PC-9 (cell line): ENCODE measurements at places on chromosomes 2 and 18. TPM values are rescaled to one million over a fixed set of nuclear protein-coding genes. Genes with fewer than 3 reads are reported as not detected.

- peak; percentile 14 for DNase-seq
These were observed 23.1 kb downstream of the CYP27C1 start for GRCh38 chr2:127196998-127197397.

The TUBA4B gene
- not detected in 2 replicates for total RNA-seq

The MATN3 gene
- 1.0 and 1.9 TPM in 2 replicates for total RNA-seq

- DNase-seq, result peak; percentile 15
These were observed 936.6 kb upstream of the FANCL start for GRCh38 chr2:59177748-59178147.

DNA sequence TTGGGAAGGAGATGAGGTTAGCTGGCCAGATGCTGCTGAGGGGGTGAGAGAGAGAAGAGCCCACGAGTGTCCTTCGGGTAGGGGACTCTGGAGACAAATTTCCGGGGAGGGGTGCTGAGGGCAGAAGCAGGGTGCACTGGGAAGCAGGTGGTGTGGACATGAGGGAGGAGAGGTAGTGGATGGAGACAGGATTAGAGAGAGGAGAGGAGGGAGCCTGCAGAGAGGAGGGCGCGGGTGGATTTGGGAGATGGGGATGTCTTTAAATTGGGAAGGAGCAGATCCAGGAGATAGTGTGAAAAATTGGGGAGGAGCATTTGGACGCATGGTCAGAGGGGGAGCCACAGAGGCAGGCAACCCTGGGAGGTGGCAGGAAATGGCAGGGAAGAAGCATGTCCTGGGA is 154.7 kb downstream of the DYSF start:
- DNase-seq, result no peak

GRCh38 chr2:1718339-1719220 is 25.7 kb downstream of the PXDN start:
- DNase-seq, result peak; percentile 17

The RAPGEF4 gene
- 0.53 TPM in 1 of 2 replicates, not detected in the other for total RNA-seq

The IL36B gene
- not detected in 2 replicates for total RNA-seq

The RAMP1 gene
- 48.5 and 48.7 TPM in 2 replicates for total RNA-seq

DNA sequence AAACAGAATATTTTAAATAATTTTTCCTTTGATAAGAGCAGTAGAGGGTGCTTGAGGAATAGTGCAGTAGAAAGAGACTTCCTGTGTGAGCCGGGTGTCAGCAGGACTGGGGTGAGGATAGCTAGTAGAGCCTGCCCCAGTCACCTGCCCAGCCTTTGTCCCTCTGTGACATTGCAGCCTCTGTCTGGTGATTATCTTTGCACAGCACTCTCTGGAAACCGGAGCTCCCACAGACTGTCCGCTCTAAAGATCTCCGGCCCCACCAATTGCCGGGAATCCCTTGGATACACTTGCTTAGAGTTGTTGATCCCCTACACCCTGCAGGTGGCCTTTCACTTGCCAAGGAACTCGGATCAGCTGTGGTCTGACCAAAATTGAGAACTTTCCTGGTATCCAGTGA is 1081.3 kb upstream of the TMEFF2 start:
- no peak for DNase-seq

DNA sequence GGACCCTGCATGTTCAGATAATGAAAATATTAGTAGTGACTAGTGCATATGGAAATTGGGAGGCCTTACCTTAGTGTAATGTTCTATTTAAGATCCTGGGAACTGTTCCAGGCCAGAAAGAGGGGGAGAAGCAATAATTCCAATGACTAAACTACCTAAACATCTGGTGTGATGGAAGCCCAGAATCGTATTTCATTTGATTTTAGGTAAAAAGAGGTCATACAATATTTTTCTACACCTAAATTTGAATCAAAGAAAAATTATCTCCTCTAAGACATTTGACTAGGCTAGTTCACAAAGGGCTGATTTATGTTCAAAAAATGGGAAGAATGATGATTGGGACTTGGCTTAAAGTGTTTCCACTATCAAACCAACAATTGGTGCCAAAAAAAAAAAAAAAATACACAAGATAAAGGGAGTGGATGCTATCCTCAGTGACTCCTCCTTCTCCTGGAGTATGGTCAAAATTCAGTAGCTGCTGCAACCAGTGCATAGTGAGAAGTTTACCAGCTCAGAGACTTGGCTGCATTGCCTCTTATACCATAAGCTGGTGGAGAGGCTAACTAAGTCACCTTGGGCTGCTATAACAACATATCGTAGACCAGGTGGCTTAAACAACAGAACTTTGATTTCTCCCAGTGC is 1038.3 kb upstream of the ACVR2A start:
- DNase-seq, result no peak

GRCh38 chr2:30612371-30612770 is 165.3 kb downstream of the LCLAT1 start:
- DNase-seq, result no peak

DNA sequence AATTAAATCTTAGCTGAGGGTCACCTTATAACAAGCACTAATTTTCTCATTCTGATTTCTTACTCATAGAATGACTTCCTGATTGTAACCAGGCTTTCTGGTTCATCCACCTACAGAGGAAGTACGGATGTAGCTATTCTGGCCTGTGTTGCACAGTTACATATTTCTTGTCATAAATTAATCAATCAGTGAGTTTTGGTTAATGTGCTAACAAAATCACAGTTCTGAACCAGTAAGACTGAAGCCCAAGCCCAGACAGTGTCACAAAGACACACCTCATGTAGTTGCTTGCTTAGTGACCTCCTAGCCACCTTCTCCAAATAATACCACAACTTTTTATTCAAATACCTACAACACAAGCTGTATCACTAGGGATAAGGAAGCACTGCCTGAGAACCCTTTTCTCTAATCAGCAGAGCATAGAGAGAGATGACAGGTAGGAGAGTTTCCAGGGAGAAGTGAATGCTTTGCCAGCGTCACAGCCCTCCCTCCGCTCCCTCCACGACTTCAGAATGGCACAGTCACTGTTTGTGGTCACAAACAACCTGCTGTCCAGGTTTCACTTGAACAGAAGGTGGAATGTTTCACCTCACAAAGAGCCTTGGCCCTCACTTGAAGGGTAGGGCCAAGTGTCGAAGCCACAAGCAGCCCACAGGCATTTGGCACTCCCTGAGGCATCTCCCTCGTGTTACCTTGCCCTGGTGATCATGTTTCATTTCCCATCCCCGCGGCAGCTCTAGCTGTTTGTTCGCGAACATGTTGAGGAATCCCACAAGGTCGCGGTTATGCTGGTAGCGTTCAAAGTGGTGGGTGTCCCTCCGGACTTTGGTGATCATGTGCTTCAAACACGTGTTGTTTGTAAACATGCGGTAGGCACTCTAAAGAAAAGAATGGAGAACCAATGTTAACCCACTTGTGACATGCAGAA is 120.8 kb upstream of the STK17B start:
- peak; percentile 98 for DNase-seq

The RBM44 gene
- 0.94 and 1.5 TPM in 2 replicates for total RNA-seq

The CXCR1 gene
- not detected in 2 replicates for total RNA-seq

GRCh38 chr18:58390399-58390798 is 238.5 kb downstream of the ALPK2 start:
- no peak for DNase-seq

The HOXD13 gene
- not detected in 2 replicates for total RNA-seq

DNA sequence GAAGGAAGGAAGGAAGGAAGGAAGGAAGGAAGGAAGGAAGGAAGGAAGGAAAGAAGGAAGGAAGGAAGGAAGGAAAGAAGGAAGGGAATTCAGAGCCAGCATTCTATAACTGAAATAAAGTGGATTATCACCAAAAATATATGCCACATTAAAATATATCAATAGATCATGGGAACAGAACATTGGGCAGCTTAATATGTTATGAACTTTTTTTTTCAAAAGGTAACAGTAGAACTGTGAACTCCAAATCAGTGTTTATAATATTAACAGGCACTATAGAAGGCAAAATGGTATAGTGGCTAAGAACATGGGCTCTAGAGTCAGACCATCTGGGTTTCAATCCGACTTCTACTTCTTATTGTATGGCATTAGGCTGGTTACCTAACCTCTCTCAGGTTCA is 313.5 kb downstream of the EXOC6B start:
- no peak for DNase-seq

The UGT1A6 gene
- total RNA-seq, result 549 and 643 TPM in 2 replicates

The CD8B2 gene
- total RNA-seq, result not detected in 2 replicates

The LIPG gene
- total RNA-seq, result 22.7 and 30.9 TPM in 2 replicates

GRCh38 chr2:229372207-229372606 is 101.1 kb upstream of the PID1 start:
- DNase-seq, result no peak

The AGXT gene
- not detected in 2 replicates for total RNA-seq

DNA sequence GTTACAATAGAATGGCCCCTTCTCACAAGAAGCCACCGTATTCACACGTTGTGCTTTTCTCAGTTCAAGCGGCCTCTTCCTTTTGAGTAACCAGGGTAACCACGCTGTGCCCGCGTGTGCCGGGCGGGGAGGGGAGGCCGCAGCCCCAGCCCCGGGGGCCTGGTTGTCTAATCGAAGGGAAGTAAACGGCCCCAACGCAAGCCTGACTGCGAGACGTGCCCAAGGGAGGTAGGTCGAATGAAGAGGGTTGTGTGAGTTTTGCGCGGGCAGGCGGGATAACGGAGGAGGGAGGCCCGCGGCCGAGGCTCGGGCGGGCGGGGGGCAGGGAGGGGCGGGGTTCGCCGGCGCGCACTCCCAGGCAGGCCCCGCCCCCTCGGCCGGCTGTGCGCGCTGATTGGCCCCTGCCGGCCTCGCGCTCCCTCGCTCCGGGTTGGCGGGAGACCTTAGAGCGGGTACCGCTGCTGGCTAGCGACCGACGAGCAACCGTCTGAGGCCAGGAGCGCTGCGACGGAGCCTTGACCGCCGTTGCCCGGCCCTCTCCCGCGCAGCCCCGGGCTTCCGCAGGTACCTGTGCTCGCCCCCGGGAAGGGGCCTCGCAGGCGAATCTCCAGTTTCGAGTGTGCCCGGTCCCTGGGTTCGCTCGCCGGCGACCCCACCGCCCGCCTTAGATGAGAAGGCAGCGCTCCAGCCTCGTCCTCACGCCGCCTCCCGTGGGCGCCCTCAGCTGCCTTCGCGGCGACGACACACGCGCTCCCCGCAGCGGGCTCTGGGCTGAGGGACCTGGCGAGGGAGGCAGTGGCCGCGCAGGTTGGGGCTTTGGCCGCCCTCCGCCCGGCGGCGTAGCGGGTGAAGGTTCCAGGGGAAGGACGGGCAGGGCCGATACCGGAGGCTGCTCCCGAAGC is at the start of gene SPDYA:
Gene SPDYA (plus strand): TSS at position 451 of the 902 bp plus-strand sequence. CDS start 5,181 bp downstream, outside the sequence.
- DNase-seq, result no peak

DNA sequence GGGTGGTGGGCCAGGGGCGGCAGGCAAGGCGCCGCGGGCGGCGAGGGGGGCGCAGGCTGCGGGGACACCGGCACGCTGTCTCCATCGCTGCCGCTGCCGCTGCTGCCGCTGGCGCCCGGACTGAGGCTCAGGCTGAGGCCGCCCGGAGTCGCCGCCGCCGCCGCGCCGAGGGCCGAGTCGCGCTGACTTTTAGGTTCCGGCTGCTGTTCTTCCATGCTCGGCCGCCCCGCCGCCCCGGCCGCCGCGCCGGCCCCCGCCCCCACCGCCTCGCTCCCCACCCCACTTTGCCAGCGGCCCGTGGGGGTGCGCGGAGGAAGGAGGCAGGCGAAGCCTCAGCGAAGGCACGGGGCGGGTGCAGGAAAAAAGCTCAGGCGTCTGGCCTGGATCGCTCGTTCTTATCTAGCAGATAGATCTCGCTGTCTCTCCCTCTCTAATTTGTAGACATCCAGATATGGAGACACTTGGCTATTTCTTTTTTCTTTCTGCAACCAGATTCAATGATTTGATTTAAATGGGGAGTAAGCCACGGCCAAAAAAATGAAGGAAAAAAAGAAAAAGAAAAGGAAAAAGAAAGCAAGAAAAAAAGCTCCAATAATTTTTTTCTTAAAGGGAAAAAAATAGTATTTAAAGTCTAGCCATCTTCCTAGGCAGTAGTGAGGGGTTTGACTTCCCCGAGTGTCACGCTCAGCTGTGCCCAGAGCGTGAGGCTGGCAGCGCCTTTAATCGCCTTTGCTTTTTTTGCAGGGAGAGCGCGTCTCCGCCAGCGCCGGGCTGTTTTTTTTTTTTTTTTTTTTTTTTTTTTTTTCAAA is at the start of gene EN1:
Gene EN1 (minus strand): TSS at position 696 of the 809 bp plus-strand sequence. CDS start 481 bp downstream, at position 215.
- DNase-seq, result no peak

DNA sequence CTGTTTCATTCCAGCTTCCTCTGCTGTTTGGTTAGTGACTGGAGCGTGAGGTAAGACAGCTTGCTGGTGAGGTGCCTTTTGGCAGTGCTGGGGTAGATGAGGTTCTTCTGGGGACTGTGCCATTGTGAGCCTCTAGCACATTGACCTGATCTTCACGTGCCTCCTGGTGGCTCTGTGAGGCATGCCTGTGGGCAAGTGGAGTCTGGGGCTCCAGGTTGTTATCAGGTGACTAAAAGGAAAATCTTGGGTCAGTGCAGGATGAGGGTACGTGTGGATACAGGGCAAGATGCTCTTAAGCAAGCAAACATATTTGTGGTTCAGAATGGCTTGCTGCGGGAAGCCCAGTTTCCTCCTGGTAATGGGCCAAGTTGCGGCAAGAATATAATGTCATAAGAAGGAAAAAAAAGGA is 75.4 kb downstream of the FHOD3 start:
- DNase-seq, result peak; percentile 10

The TRIM43 gene
- not detected in 2 replicates for total RNA-seq

- no peak for DNase-seq
These were observed 124.5 kb downstream of the DCDC2C start for GRCh38 chr2:3827673-3828575.

DNA sequence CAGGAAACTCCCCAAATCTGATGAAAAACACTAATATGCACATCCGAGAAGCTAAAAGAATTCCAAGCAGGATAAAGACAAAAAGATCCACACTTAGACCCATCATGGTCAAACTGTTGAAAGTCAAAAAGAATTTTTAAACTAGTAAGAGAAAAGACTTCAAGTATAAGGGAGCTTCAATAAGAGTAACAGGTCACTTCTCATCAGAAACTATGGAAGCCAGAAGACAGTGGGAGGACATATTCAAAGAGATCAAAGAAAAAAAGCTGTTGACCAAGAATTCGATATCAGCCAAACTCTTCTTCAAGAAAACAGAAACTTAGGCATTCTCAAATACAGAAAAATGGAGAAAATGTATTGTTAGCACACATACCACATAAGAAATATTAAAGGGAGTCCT is 50.4 kb downstream of the ZC3H8 start:
- no peak for DNase-seq

The REEP1 gene
- 0.25 and 0.31 TPM in 2 replicates for total RNA-seq

GRCh38 chr2:96145036-96145847 is at the start of gene DUSP2:
TSS of gene DUSP2 (minus strand) at chr2:96145440. CDS start at chr2:96145354, 86 bp downstream.
- DNase-seq, result peak; percentile 57

The RESP18 gene
- not detected in 2 replicates for total RNA-seq

- DNase-seq, result no peak
These were observed 31.1 kb downstream of the SLC40A1 start for GRCh38 chr2:189549449-189549832.

DNA sequence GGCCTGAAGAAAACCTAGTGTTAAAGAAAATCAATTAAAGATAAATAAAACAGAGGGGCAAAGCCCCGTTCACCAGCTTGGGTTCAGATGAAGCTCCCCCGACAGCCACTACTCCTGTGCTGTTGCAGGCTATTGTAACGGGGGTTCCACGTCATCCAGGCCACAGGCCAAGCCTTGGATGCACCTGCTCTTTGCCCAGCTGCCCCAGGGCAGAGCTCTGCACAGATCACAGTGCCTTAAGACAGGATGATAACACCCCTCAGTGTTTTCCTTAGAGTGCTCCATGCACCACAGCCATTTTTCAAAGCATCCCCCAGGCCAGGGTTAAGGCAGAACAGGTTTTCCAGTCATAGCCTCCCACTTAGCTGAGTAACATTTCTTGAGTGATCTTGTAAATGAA is 32.0 kb downstream of the FASTKD2 start:
- no peak for DNase-seq

The CHPF gene
- 78.2 and 89.7 TPM in 2 replicates for total RNA-seq

- peak; percentile 45 for DNase-seq
These were observed 27.0 kb downstream of the SKA1 start for GRCh38 chr18:50401888-50402287.

GRCh38 chr2:134323777-134324176 is 69.9 kb downstream of the MGAT5 start:
- no peak for DNase-seq

The SLC8A1 gene
- total RNA-seq, result 6.5 and 13.5 TPM in 2 replicates
